GM19239 (cell line): ENCODE measurements at places on chromosomes 7 and 10.

DNA sequence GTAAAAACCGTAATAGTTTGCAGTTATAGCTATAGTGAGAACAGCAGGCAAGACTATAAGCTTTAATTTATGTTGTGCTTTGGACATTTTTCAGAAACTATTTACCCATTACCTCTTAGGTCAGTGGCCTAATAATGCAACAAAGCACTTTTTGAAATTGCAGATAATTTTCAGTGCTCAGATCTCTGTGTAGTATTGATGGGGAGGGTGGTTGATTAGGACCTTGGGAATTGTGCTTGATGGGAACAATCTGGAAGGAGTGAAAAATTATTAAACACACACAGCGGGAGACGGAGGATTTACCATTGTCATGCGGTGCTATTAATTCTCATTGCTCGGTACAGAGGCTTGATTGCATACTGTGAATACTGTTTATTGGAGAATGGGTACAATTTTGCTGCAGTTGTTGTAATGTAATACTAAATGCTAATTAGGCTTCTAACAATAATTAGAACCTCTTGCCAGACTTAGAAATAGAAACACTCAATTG lies 304.8 kb downstream of the LRMDA start:
- DNase-seq, result no peak

- no peak for DNase-seq
Measured at GRCh38 chr7:83850125-83850524, 201.2 kb upstream of the SEMA3E start.

- no peak for DNase-seq
Measured at GRCh38 chr10:13470270-13470669, 58.5 kb downstream of the BEND7 start.

GRCh38 chr7:4706384-4707216 lies 24.5 kb downstream of the FOXK1 start:
- no peak for DNase-seq

DNA sequence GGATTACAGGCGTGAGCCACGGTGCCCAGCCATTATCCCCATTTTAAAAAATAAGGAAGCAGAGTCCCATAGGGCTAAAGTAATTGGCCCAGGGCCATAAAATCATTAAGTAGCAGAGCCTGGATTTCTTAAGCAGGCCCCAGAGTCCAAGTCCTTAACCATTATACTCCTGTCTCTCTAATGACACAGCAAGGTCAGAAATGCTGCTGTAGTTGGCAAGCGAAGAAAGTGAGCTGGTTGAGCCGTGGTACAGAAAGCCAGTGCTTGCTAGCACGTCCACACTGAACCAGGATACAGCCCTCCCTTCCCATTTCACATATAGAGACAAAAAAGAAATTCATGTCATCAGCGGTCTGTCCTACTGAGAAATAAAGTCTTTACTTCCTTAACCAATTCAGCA lies 562.7 kb downstream of the GALNT17 start:
- no peak for DNase-seq

GRCh38 chr7:53811555-53812079 lies 730.6 kb upstream of the VSTM2A start:
- DNase-seq, result no peak

DNA sequence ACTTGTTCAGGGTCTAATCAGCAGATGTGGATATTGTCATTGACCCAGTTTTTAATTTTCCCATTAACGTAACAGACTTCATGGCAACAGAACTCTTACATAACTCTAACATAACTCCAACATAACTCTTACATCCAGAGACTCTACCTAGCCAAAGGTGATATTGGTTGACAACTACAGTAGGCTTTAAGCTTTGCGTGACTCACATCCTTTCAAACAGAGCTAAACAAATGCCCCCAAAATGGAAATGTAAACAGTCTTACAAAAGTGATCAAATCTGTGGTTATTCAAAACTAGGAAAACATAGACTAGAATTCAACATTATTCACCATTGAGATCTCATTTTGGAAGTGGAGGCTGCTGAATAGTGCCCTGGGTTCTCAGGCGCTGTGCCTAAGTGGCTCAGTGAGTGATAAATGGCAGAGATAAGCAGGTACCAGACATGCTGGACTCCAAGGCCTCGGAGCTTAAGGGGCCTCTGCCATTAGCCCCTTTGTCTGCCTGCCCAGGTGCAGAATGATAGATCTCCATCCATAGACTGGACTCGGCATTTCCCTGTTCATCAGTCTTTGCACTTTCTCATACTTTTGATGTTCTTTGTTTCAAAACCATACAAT lies 34.3 kb upstream of the BTBD16 start:
- DNase-seq, result no peak

- DNase-seq, result no peak
Measured at GRCh38 chr7:117092785-117093184, 139.5 kb downstream of the ST7 start.

DNA sequence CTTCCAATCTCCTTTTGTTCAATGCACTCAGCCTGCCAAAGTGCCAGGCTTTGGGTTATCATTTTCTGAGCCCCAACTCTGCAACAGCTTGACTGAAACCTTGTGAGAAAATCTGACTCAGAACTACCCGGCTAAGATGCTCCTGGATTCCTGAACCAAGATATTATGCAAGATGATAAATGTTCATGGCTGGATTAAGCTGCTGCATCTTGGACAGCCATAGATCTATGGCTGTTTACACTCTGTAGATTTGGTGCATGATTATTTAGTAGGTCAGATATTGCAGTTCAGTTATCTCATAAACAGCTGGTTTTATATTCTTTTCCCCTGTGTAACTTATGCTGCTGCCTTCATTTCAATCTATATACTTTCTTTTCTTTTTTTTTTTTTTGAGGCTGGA lies 243.5 kb downstream of the GATA3 start:
- no peak for DNase-seq

DNA sequence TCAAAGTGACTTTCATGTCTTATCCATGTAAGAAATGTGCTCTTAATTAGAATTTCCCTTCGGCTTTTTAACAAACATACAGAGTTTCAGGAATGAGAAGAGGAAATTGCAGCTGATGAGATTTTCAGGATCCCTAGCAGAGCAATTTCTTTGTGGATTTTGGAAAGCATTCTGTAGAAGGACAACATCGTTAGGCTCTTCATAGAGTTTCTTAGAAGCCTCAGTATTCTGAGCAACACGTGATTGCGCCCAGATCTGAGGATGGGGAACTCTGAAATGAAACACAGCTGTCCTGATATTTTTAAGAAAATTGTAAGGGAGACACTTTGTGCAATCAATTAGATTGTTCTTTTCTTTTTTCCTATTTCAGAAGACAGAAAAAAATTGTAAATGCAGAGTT lies 85.8 kb downstream of the LHFPL3 start:
- no peak for DNase-seq

GRCh38 chr10:32693441-32693979 lies 247.6 kb downstream of the CCDC7 start:
- DNase-seq, result no peak

DNA sequence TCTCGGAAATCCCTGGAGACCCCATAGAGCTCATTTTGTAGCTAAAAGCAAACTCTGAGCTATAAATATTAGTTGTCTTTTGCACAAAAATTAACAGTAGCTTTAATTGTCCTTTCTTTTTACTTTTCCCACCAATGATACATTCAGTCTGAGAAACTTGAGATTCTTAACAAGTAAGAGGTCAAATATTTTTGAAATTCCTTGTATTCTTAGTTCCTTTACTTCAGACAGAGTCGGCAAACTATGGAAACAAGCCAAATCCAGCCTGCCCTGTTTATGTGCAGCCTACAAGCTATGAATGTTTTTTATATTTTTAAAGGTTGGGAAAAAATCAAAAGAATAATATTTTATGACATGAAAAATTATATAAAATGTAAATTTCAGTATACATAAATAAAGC lies 146.6 kb downstream of the CTNNA3 start:
- DNase-seq, result no peak

DNA sequence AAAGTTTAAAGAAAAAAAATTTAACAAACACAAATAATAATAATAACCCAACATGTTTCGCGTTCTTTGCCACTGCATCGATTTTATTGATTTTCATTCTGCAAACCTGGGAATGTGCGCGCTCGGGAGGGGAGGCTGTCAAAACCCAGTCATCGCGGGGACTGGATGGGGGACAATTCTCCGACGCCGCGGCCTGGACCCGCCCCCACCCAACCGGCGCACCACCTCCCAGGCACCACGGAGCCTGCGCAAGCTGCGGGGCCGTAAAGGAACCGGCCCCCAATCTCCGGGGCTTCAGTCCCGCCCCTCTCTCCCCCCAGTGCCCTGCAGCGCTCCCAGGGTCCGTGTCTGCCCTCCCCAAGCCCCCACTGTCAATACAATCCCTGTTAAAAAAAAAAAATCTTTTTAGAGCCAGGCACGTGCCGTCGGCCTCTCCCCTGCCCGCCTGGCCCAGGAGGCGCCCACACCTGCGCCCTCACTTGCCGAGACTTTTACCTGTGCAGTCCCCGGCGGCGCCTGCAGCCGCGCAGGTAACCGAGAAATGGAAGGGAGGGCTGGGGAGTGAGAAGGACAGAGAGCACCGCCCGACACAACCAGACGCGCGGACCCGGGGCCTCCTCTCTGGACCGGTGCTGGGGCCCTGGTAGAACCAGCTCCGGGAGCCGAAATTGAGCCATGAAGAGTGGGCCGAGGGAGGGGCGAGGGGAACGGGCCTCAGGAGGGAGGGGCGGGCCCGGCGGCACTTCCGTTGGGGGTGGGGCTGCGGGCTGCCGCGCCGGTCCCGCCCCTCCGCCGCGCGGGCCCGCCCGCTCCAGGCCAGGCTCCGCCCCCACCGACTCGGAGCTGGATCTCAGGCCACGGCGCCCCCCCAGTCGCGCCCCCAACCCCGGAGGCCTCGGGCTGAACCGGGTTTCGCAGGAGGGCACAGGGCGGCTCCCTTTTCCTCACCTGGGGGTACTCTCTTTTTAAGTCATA lies 7.6 kb upstream of the ZNF503 start:
- peak; percentile 74 for DNase-seq

- DNase-seq, result no peak
Measured at GRCh38 chr10:101933976-101934375, 90.4 kb upstream of the KCNIP2 start.

DNA sequence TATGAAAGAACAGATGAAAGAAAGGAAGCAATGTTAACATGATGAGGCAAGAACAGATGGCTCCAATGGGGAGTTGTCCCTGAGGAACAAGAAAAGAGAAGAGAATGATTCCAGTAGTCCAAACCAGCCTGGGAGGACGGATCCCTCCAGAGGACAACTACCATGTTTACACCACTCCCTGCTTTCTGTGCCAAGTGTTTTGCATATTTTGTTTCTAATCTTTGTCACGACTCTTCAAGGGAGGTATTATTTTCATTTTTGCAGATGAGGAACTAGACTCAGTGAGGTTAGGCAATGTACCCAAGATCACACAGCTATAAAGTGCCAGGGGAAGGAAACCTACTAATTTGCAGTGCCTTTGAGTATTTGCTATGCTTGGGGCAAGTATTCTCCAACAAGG lies 116.2 kb downstream of the PARP12 start:
- no peak for DNase-seq

- DNase-seq, result no peak
Measured at GRCh38 chr10:14742382-14742781, 32.3 kb downstream of the FAM107B start.

DNA sequence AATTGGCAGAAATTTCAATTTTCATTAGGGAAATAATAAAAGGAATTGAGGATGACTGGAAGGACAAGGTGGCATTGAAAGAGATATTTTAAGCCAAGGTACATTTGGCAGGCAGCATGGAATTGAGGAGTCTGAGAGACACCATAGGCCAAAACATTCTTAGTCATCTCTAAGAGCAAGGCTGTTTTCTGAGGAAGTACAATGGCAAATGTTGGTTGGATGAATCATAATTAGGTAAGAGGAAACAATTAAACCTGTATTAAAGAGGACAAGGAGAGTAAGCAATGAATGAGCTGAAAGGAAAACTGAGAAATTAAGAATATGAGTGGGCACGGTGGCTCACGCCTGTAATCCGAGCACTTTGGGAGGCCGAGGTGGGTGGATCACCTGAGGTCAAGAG lies 86.3 kb downstream of the MRPL32 start:
- DNase-seq, result no peak

DNA sequence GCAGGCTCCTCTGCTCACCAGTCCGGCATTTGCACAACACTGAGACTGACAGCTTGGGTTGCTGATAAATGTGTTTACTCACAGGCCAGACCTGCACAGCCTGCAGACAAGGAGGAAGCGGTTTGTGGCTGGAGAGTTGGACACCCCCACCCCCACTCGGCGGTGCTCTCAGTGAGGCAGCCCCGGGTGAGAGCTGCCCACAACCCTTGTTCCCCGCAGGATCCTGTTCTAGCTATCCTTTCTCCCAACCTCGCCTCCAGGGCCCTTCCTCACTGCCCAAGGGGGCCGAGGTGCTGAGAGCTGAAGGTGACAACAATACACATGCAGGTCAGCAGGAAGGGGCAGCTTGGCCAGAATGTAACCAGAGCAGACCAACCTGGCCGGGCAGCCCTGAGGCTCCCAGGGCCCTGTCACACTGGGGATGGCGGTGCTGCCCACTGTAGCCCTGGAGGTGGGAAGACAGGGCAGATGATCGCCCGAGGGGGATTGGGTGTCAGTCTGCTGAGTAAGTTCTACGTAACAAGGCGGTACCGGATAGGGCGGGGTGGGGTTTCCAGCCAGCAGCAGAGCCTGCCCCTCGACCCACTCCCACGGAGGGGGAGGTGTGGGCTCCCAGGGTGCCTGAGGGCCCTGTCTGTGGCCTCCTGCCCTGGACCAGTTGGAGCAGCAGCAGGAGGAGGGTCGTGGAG lies 2.1 kb upstream of the ADAM8 start:
- DNase-seq, result peak; percentile 86

DNA sequence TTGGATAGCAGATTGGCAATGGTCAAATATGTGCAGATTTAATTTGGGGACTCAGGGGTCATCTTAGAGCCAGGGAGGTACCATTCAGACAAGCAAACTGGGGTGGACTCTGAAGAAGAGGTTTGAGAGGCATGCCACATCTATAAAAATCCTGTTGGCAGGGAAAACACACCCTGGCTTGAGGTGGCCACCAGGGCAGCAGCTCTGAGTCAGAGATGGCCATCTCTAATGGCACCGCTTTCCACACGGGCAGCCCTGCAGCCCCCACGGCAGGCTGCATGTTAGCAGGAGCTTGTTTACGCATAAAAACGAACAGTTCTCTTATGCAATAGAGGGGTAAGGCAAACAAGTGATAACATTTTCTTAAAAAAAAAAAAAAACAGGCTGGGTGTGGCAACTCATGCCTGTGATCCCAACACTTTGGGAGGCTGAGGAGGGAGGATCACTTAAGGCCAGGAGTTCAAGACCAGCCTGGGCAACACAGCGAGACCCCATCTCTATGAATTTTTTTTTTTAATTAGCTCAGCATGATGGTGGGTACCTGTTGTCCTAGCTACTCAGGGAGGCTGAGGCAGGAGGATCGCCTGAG lies 14.9 kb downstream of the DLG5 start:
- DNase-seq, result no peak

- DNase-seq, result no peak
Measured at GRCh38 chr10:35545878-35546590, 59.1 kb upstream of the GJD4 start.

DNA sequence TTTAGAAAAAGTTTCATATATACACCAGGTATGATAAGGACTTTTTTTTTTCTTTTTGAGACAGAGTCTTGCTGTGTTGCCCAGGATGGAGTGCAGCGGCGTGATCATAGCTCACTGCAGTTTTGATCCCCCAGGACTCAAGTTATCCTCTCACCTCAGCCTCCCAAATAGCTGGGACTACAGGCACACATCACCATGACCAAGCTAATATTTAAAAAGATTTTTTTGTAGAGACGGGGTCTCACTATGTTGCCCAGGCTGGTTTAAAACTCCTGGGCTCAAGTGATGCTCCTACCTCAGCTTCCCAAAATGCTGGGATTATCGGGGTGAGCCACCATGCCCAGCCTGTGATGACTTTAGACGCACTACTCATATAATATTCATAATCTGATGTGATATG lies 2.2 kb upstream of the PRKCQ start:
- DNase-seq, result no peak
